Smooth muscle cell of the pulmonary artery (primary cell): ENCODE measurements at places on chromosomes 5 and 9. TPM values are rescaled to one million over a fixed set of nuclear protein-coding genes. Genes with fewer than 3 reads are reported as not detected.

ACTBL2 gene
- 0.03 TPM in 1 of 2 replicates, not detected in the other for total RNA-seq

CDC25C gene
- total RNA-seq: 0.69 and 1.8 TPM in 2 replicates

CRHBP gene
- 0.33 and 3.7 TPM in 2 replicates for total RNA-seq

CYLC2 gene
- total RNA-seq: not detected in 2 replicates

SLIT3 gene
- total RNA-seq: 69.2 and 206 TPM in 2 replicates

PCDHB8 gene
- total RNA-seq: 0.26 and 1.3 TPM in 2 replicates

IL17B gene
- total RNA-seq: 0.26 TPM in 1 of 2 replicates, not detected in the other

ZDHHC12 gene
- total RNA-seq: 38.3 and 40.3 TPM in 2 replicates

OR4F3 gene
- total RNA-seq: 0.20 TPM in 2 replicates

RMND5B gene
- 29.1 and 30.0 TPM in 2 replicates for total RNA-seq

DMRTA1 gene
- 0.13 and 0.66 TPM in 2 replicates for total RNA-seq
